ENCODE measurements at places on chromosomes 6 and 20.

DNA sequence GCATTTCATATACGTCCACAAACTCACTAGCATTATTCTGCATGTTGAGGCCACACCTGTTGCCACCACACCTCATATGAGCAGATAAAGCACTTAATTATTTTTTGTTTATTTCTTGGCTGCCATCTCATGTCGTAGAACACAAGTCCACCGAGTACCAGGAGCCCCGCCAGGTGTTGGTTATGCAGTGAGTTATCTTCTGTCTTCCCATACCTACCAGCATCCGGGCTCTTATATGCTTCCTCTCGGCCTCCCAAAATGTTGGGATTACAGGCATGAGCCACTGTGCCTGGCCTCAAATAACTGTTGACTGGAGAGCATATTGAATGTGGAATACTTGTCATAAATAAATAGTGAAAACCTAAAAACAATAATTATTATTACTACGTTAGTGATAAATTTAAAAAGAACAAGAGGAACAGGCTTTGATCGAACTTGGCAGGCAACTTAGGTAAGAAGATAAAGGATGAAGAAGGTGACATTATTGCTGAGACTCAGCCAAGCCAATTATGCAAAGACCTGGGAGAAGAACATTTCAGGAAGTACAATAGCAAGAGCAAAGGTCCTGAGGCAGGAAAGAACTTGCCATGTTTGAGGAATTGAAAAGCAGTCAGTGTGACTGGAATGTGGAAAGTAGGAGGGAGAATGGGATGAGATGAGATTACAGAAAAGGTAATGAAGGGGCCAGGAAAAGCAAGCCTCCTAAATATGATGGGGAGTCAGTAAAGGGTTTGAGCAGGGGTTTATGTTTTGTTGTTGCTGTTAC lies 12.6 kb upstream of the SLC23A2 start:
- no peak for DNase-seq

GRCh38 chr20:63934271-63935068 lies 21.7 kb downstream of the UCKL1 start:
- no peak for DNase-seq

DNA sequence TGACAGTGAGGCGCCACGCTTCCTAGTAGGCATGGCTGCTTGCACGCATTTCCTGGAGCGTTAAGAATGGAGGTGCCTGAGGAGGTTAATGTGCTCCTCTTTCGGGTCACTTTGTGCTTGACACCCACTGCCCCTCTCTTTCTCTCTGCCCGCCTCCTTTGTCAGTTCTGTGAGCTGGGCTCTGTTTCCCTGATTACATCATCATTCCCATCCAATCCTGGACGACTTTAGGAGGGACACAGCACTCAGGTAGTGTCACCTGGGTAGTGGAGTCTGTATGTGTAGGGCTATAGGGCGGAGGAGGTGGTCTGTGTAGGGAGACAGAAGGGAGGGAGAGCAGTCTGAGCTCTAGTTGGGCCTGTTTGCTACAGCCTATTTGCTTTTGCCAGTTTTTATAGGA lies 136.8 kb downstream of the JARID2 start:
- no peak for DNase-seq

DNA sequence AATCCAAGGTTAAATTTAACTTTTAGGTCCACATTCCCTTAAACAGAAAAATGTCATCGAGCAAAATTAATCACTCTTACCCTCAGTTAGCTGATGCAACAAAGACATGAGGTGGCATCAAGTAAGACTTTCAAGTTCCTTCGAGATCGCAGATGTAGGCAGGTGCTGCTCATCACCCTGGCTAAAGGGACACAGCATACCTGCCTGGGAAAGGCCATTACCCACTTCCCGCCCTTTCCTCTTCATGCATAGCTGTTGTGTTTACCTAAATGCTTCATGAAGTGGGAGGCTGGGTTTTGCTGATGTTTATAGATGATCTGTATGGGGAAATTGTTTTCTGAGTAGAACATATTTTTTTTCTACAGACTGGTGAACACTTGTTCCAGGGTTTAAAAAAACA lies 67.7 kb downstream of the GFRA4 start:
- no peak for DNase-seq

DNA sequence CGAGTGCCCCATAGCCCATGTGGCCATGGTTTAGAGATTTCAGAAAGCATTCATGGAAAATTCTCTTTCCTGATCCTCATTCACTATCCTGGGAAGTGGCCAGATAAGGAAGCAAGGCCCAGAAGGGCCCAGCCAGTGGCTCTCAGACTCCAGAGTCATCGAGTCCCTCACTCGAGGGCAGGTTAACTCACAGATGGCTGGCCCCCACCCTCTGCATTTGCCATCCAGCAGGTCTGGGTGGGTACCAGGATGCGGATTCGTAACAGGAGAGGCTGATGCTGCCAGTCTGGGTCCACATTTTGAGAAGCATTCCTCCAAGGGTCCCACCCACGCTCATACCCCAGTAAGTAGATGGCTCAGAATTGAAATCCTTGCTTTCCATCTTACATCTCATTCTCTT lies 3.8 kb upstream of the SSTR4 start:
- no peak for DNase-seq

GRCh38 chr6:92589996-92590395 lies 829.4 kb downstream of the EPHA7 start:
- DNase-seq = no peak

GRCh38 chr6:159114569-159114968 lies 54.6 kb upstream of the FNDC1 start:
- no peak for DNase-seq

DNA sequence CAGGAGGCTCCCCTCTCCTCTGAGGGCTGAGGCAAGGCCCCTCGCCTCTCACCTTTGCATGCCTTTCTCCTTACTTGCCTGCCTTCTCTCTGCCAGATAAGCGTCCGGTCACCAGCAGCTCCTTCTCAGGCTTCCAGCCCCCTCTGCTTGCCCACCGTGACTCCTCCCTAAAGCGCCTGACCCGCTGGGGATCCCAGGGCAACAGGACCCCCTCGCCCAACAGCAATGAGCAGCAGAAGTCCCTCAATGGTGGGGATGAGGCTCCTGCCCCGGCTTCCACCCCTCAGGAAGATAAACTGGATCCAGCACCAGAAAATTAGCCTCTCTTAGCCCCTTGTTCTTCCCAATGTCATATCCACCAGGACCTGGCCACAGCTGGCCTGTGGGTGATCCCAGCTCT lies 21.3 kb upstream of the PPARD start:
- DNase-seq = no peak

GRCh38 chr6:109515781-109516409 lies 32.9 kb upstream of the ZBTB24 start:
- no peak for DNase-seq

GRCh38 chr6:34656378-34657036 lies 40.1 kb downstream of the ILRUN start:
- no peak for DNase-seq

DNA sequence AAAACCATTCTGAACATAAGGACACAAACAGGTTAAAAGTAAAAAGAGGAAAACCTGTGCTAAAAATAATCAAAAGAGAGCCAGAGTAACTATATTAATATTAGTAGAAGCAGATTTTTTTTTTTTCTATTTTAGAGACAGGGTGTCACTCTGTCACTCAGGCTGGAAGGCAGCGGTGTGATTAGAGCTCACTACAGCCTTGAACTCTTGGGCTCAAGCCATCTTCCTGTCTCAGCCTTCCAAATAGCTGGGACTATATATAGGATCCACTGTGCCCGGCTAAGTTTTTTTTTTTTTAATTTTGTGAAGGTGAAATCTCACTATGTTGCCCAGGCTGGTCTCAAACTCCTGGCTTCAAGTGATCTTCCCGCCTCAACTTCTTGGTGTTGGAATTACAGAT lies 33.4 kb upstream of the PLN start:
- DNase-seq = no peak

DNA sequence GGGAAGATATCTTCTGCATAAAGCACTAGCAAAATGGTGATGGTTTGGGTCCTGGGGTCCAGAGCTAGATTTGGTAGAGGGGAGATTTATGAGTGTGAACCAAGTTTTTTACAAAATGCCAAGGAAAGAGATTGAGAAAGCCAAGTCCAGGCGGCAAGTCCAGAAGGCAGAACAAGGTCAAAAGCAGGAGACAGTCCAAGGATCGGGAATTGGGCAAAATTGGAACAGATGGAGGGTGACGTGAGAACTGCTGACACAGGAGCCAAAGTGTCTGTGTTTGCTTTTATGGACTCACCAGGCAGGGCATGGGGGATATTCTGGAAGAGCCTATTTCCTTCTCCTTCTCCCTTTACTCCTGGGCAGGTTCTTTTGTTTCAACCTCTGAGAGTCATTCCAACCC lies 4.1 kb downstream of the NHLRC1 start:
- DNase-seq = no peak

DNA sequence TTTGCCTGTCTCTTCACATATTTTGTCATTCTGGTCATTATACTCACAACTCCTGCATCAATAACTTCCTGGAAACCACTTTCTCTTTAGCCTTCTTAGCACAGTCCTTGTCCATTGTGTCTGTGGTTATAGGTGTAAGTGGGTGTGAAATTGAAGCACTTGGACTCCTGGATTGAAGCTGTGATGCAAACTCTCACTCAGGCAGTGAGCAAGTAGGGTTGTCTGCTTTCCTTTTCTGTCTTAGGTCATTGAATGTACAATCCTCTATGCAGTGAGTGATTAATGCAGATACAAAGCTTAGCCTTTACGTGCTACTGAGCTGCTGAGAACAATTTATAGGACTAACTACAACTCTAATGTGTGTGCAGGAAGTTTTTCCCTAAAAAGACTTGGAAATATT lies 54.8 kb downstream of the ADGRB3 start:
- no peak for DNase-seq

DNA sequence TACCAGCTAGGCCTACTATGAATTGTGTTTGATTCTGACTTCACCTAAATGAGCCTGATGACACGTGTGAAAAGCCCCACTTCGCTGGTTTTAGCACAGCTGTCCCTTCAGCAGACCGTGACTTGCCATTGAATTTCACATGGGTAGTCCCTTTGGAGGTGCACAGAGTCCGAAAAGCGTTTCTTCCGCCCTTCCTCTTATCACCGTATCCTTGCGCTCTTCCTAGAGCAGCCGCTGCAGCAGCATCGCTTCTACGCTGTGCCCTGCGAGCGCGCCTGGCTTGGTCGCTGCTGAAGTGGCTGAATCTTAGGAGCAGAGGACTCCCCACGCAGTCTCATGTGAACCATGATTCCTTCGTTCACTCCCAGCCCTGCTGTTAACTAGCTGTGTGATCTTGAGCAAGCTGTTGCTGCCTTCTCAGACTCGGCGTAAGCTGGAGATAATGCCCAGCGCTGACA lies 127.0 kb downstream of the PACRG start:
- no peak for DNase-seq

- DNase-seq = no peak
These were observed 6.0 kb downstream of the MLN start for GRCh38 chr6:33797626-33798342.

GRCh38 chr20:46128310-46129151 lies 10.4 kb downstream of the CD40 start:
- no peak for DNase-seq

DNA sequence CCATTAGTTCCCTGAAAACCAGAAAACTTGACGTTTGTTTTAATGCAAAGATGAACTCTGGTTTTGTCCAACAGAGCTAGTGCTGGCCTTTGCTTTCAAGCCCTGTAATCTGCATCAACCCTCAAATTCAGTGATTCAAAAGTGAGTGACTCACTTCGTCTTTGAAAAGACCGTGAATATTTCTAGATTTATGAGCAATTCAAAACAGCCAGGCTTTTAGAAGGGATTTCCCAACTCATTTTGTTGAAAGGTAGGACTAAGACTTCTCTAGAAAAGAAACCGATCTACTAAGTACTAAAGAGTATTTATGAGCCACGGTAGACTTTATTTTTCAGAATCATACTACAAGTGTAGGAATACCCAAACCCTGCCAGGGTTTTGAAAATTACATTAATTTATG lies 121.5 kb downstream of the UST start:
- no peak for DNase-seq

DNA sequence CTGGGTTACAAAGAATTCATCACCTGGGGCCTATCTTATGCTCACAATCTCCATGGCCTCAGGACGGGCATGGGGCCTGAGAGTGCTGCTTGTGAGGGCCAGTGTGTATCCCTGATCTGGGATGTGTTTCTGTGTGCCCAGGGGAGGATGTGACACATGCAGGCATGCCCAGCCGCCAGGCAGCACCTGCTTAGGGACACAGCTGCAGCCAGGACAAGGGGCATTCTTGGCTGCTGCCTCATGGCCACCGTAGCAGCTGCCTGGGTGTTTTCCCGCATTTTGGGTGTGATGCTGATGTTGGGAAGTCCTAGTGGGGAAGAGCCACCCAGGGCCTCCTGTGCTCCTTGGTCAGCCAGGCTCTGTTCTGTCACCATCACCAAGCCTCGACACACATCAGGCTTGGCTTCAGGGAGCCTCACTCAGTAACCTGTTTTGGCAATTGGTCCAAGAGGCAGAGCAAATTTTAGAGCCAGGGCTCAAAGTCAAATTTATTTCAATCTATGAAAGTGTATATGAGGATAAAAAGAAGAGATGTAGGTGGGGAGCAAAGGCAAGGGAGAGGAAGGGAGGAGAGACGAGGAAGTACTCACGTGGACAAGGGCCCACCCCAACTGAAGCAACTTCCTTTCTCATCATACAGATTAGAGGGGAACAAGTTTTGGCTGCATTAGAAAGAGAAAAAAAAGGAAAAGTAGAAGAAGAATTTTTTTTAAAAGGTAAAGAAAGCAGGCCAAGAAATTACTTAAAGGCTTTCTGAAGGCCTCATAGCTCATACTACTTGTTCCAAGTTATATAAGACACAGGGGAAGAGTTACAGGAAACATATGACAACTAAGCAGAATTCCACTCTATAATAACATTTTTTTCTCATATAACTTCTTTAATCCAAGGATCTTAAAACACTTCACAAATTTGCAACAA lies 269.9 kb upstream of the SUPT3H start:
- no peak for DNase-seq

DNA sequence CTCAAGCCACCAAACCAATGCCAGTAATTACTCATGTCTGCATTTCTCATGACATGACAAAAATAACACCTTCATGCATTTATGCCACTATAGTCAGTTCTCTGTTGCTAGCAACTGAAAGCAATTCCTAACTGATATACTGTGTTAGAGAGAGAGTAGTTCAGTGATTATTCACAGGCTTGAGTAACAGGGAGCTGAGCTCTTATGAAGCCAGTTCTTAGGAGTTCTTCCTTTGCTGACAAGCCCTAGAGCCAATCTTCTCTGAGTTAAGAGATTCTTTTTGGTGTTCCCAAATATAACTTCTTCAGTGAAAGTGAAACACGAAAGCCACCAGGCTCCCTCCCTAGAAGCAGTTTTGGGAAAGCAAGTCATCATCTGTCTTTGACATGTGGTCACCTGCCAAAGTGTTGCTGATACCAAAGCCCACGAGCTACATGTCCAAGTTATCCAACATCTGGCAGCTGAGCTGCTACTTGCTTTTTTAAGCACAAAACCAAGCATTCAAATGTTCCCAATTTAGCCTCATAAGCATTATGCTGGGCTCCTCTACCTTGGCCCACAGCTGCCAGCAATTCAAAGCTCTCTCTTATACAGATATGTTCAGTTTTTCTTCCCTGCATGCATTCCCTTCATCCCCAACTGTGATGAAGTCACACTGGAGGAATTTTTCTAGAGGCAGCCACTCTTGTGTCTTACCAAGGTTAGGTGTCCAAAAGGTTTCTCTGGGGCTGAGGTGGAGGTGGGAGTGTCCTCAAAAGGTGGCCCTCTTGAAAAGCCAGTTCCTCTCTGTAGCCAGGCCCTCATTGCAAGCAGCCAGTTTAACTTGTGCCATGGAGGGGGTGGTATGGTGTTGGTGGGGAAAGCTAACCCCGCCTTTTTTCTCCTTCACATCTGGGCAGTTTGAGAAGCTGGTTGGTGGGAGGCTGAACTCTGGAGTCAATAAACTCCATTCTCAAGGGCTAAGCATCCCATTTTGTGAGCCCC lies 92.7 kb upstream of the ARMC2 start:
- DNase-seq = no peak

GRCh38 chr6:155315516-155315871 lies 1.2 kb upstream of the TFB1M start:
- no peak for DNase-seq

Measured in stimulated activated CD8-positive, alpha-beta memory T cell treated with anti-CD3 and anti-CD28 coated beads, Interleukin-4, amount 100 ng/mL, for 1 hour (primary cell).